Stimulated activated CD4-positive, alpha-beta T cell treated with anti-CD3 and anti-CD28 coated beads, Interleukin-15, amount 100 ng/mL, for 1 hour (primary cell): ENCODE measurements at places on chromosomes 12 and 14.

DNA sequence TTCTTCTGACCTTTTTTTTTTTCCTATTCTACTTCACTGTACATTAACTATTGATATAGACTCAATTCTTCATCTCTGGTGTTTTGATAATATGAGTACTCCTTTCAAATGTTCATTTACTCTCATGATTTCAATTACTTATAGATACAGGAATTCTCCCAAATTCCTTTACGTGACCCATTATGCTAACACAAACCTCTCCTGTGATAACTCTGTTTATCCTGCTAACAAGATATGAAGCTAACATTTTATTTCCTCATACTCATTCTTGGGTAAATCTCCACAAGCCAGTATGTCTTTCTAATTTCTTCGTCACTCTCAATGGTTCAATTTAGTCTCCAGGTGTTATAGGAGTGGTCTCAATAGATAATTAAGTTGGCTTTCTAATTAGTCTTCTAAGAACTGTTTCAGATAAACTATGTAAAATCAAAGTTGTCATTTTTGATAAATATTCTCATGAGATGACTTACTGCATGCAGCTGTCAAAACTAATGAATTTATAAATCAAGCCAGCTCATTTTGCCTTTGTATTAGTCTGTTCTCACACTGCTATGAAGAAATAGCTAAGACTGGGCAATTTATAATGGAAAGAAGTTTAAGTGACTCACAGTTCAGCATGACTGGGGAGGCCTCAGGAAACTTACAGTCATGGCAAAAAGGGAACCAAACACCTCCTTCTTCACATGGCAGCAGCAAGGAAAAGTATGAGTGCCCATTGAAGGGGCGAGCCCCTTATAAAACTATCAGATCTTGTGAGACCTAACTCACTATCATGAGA, 130.6 kb upstream of the MYF6 start:
- no peak for DNase-seq

- DNase-seq = no peak
These were observed 91.8 kb downstream of the PLXNC1 start for GRCh38 chr12:94240171-94240570.

DNA sequence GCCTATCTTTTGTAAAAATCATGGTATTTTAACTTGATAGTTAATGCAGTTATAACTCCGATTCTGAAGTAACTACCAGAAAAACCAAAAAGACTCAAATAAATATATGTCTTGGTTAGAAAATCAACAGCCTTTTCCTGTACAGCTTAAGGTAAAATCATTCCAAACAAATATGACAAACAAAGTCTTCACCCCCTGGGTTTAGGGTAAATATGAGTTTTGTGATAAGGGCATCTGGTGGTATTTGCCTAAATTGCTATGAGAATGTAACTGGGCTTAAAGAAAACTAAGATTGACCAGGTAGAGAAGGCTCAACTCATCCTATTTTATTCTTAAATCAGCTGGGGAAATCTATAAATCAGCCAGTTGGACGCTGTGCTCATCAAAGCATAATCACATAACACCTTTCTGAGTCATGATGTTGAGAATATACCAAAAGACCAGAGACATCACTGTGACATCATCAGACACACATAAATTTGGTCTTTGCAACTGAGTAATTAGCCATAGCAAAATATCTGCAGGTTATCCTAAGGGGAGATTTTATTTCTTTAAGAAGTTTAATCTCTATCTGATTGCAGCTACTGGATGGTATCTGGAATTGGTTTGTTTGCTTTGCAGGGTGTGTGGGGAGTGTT, 133.9 kb downstream of the STXBP6 start:
- DNase-seq = no peak

GRCh38 chr12:80129895-80130530, 30.7 kb downstream of the OTOGL start:
- no peak for DNase-seq

DNA sequence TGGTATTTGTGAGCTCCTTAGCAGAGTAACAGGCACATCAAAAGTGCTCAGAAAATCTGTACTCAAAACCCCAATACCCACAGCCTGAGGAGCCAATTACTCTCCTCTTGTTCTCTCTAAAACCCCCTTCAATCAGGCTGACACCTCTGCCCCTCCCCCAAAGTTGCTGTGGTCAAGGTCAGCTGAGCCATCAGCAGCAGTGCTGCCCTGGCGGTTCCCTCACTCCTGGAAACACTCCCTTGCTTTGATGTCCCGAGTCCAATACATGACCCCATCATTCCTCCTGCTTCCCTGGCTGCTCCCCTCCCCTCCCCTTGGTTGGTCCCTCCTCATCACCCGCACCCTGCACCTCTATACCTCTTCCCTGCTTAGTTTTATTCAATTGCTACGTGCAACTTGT, 57.2 kb upstream of the C14orf132 start:
- DNase-seq = no peak

DNA sequence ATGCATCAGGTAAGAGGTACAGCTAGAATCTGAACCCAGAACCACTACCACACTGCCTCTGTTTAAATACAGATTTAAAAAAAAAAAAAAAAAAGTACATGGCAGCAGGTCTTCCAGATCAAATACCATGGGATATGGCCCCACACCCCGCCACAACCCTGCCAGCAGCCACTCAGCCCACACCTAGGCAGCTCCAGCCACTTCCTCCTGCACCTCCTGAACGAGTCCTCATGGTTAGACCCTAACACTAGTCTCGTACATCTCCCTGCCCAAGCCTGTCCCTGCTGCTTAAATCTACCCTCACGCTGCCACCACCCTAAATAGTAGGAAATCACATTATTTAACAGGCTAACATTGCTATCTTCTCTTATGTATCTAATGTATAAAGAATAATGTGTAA, 12.6 kb downstream of the SETD3 start:
- DNase-seq = no peak

DNA sequence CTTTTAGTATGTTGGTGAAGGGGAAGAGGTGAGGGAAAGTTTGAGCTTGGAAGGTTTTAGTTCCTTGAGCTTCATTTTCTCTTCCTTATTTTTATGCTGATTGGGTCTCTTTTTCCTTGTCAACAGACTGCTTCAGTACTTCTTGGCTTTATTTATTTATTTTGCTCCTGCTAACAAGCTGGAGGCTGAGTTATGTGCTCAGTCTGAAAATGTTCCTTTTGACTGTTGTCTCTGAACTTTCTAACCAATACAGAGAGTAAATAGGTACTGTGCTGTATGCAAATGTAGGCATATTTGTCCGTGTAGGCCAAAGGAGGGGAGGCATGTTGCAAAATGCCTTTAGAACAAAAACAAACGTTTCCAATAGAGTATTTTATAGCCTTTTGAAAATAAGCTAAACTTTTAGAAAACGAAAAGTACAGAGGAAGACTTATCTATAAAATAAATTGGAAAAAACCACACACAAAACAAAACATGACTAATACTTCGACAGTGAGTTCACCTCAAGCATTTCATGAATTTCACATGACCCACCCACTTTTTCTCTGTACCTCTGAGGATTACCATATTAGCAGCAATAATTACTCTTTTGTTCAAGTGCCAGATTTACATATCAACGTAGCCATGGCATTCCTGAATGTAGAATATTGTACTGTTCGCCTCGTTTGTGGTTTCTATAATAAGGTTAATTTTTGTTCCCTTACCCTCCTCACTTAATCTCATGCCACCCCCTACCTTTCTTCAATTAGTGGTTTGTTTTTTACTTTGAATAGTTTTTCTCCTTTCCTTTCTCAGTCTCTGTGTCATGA, 4.7 kb upstream of the CREBL2 start:
- no peak for DNase-seq

GRCh38 chr12:86349196-86349595, 93.0 kb upstream of the MGAT4C start:
- no peak for DNase-seq

DNA sequence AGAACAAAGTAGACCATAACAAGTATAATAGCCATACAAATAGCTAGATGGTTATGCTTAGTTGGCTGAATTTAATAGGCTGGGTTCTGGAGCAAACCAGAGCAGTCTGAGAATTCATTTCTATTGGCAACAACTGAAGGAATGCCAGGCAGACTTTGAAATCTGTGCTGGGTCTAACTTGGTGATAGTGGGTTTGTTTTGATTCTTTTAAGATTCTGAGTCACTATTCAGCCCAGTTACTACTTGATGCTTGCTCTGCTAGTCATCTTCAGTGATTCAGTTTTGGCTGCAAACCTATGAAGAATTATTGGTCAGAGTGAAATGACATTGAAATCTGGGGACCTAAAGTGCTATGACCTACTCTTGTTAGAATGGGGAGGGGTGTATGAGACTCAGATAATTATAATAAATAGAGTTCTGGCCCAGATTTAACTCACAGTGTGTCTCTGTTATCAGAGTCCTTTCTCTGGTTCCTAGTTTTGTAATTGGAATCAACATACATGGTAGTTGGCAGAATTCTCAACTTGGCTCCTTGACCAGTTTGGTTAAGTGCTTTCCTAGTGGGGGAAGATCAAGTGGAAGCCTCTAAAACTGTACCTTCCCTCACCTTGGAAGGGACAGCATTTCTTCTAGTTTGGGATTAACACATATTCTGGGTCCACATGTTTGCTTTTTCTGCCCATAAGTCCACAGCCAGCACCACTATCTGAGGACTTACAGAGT, 43.5 kb downstream of the MNAT1 start:
- no peak for DNase-seq

DNA sequence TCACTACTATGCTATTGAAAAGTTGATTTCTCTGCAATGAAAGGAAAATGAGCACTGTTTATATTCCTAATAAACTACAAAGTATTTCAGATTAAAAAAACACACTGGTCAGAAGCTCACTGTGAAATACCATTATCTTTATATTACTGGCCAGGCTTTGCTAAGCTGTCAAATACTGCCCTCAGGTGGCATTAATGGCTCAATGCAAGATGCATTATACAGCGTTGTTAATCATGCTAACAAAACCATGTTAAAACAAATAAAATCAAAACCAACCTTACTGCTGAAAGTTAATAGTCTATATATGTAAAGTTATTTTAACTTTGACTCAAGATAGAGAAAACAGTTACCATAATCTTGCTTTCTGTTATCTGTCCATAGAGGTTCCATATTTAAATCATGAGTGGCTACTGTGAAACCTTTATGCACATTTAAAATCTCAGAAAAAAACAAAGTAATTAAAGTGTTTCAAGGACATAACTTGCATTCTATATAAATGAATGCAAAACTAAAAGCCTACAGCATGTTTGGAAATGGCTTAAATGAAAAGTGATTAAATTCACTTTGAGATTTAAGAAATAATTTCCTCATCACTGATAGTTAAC, 121.7 kb downstream of the RALGAPA1 start:
- DNase-seq = no peak

DNA sequence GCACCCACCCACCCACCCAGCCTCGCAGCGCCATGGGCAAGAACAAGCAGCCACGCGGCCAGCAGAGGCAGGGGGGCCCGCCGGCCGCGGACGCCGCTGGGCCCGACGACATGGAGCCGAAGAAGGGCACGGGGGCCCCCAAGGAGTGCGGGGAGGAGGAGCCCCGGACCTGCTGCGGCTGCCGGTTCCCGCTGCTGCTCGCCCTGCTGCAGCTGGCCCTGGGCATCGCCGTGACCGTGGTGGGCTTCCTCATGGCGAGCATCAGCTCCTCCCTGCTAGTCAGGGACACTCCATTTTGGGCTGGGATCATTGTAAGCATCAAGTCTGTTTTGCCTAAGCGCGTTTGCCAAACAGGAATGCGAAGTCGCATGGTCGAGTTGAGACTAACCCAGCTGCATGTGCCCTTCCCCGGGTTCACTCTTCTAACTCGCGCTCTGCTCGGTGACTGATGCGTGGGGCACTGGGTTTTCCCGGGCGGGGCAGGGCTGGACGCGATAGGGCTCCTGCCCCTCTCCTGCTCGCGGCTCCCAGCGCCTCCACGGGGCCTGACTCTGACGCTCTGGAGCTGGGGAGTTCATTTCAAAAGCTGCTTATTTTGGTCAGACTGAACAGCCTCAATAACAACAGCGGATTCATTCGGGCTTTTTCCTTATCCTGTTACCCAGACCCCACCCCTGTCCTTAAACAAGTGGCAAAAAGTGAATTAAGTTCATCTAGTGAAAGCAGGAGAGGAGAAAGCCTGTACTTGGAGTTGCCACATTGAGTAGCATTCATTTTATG, 458 bp downstream of the SSPN start:
- no peak for DNase-seq

DNA sequence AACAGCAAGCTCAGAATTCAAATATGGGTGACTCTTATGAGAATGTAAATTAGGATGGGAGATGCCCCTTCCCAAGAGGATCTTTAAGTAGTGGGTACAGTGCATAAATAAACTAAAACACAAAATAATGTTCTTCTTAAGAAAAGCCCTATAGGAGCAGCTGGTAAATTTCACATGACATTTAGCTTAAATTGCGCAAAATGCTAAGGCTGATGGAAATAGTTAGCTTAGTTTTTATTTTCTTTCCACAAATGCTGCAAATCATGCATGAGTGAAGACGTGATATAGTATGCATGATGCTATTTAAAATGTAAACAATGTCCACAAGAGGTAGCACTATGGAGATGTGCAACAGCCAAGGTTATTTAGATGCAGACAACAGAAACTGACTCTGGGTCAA, 328.1 kb downstream of the ATP23 start:
- no peak for DNase-seq

DNA sequence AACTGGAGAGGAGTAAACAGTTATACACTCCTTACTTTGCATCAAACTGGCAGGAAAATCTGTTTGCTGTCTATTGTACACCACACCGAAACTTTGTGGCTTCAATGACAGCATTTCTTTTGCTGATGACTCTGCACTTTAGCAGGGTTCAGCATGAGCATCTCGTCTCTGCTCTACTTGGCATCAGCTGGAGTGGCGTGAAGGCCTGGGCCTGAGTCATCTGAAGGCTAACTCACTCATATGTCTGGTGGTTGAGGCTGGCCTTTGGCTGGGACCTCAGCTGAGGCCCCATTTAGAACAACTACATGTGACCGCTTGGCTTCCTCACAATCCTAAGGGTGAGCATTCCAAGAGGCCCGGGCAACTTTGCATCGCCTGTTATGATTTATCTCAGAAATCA, 28.7 kb upstream of the REP15 start:
- DNase-seq = no peak

DNA sequence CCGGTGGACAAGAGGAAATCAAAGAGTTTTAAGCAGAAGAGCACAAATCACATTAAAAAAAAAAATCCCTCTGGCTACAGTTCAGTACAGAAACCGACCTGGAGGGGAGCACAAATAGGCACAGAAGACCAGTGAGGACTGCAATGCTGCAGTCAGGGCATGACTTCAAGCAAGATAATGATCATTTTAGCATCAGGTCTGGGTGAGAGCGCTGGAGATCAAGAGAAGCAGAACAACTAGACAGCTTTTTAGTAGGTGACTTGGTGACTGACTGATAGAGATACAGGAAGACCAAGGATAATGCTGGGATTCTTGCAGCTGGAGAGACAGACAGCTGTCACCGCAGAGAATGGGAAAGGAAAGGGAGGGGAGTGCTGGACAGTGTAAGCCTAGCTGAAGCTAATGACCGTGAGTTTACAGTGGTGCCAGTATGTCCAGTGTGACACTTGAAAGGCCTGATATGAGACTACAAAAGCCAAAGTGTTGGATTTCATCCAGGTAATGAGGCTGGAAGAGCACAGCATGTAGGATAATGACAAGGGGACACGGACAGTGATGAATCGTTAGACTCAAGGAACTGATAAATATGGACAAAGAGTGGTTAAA, 5.6 kb downstream of the NFYB start:
- no peak for DNase-seq
